ENCODE measurements at places on chromosomes 1 and 21. TPM values are rescaled to one million over a fixed set of nuclear protein-coding genes. Genes with fewer than 3 reads are reported as not detected.
A peak's percentile ranks its signal among the peaks of the same experiment; 100 is the strongest.

DNA sequence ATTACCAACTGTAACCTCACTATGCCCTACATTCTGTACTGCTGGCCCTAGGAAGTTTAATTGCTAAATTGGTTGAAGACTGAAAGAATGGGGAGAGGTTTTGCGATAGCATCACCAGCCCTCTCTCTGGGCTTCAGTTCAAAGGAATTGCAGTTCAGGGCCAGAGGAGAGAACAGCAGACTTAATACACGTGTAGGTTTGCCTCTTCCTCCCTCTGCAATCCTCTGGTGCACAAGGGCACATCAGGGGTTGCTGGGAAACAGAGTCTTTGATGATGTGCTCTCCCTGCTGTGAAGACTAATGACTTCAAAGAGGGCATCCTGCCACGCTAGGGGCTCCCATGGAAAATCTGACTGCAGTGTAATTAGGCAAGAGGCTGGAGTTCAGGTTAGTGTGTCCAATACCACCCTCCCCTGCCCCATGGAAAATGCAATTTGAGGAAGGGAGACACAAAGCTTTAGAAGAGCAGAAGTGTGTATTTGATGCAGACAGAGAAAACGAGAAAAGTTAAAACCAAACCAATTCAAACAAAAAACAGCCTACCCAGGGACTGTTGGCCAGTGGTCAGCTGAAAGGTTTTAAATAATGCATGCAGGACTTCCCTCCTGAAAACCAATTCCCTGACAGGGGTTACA lies 167.9 kb downstream of the ASTN1 start:
- peak; percentile 20 for DNase-seq

- DNase-seq: no peak
Observed at GRCh38 chr1:220956501-220957232, 77.4 kb downstream of the HLX start.

- peak; percentile 88 for DNase-seq
Observed at GRCh38 chr1:183416850-183417771, 1.1 kb downstream of the NMNAT2 start.

DNA sequence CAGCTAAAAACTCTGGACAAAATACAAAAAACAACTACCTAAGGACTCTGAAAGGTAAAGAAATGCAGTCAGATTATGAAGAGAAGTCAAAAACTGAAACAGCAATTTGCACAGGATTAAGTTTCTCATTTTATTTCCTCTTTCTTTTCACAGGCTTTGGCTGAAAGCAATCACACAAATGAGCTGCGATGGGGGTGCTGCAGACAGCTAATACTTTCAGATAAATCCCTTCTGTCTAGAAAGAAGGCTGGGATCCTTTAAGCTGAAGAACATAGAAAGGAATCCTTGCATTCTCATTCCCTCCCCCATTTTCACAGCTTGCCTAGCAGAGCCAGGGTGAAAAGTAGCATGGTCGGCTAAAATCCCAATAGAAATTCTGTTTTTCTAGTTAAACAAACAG lies 32.0 kb upstream of the PRDX6 start:
- no peak for DNase-seq

Gene BATF3
- 6.1 TPM for total RNA-seq

DNA sequence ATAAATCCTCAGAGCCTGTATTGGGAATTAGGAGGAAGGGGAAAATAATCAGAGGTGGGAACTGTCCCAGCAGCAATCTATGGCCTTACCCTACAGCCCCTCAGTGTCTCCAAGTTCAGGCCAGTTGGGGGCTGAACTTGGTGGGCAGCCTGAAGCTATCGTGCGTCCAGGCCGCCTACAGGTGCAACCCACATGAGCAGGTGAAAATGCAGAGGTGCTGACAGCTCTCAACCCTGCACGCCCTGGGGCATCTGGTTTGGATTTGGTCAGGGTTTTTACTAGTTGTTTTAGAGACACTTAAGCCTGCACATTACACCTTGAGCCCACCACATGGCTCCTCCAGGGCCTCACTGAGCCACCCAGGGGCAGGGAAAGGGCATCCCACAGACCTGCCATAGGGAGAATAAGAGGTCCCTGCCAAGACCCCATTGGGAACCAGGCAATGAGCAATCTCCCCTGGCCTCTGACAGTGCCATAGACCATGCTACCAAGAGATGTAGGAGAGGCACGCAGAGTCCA lies 209.5 kb downstream of the FOXD2 start:
- DNase-seq: no peak

DNA sequence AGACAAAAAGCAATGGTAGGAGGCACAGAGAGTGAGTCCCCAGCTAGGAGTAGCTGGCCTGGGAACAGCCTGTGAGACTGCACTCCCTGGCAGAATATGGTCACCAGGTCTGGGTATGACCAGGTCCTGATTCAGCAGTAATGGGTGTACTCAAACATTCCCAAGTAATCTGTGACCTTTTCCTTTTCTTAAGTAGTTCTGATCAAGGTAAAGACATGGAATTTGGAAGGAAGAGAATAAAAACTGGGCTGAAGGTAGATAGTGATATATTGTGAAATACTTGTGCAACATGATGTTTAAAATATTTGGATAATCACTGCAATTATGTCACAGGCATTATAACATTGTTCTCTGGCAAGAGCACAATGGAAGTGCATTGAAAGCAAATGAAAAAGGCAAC lies 147.2 kb upstream of the DPYD start:
- no peak for DNase-seq

DNA sequence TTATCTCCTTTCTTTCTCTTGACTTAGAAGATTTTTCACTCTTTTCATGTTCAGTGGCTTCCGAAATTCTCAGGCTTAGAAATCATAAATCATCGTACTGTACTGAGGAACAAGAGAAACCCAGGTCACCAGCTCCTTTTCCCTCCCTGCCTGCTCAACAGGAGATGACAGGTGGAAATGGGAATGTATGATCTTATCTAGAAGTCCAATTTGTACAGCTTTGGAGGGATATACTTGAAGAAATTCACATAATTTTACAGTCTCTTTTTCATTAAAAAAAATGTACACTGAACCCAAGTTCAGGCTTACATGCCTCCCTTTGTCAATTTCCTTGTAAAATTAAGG lies 11.7 kb downstream of the EVA1C start:
- DNase-seq: no peak

Gene DNAJC6
- 6.0 TPM for total RNA-seq

DNA sequence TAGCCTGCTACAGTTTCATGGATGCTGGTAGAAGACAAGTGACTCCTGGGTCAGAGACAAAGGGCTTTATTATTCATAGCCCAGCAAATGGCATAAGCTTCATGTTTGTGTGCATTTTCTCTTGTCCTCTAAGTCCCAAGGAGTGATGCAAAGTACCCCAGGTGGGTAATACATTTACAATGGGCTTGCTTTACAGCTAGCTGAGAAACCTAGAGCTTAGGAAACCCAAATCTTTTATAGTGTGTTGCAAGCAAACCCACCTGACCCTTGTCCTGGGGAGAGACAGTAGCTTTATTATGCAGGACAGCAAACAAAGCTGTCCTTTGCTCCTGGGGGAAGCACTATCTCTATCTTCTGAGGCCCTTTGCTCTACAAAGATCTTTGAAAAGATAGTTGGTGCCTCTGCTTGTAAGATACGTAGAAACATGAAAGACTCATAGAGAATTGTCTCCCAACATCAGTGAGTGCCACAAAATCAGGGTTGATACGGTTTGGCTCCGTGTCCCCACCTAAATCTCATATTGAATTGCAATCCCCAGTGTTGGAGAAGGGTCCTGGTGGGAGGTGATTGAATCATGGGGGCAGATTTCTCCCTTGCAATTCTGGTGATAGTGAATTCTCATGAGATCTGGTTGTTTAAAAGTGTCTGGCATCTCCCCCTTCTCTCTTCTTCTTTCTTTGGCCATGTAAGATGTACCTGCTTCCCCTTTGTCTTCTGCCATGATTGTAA lies 315.8 kb upstream of the USP24 start:
- DNase-seq: no peak

DNA sequence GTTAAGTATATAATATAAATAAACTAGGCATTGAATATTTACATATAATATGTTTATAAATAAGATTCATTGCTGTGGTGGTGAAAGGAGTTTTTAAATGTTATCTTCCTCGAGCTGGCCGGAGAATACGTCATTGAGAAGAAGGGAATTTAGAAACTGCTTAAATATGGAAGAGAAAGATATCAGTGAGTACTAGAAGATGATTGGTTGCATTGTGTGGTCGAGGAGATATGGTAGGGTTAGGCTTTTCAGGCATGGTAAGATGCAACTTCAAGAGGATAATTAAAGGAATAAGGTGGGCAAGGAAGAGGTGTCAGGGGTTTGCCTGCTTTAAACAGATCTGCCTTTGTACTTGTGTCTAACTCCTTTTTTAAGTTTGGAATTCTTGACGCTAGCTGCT lies 73.5 kb downstream of the RPS6KC1 start:
- DNase-seq: no peak

GRCh38 chr1:40836283-40836682 lies 25.9 kb downstream of the CITED4 start:
- DNase-seq: no peak

GRCh38 chr1:53653631-53654030 lies 85.3 kb downstream of the GLIS1 start:
- DNase-seq: no peak

Gene C8B
- 0.30 TPM for total RNA-seq

- no peak for DNase-seq
Observed at GRCh38 chr1:228206582-228207351, 1.1 kb upstream of the OBSCN start.

DNA sequence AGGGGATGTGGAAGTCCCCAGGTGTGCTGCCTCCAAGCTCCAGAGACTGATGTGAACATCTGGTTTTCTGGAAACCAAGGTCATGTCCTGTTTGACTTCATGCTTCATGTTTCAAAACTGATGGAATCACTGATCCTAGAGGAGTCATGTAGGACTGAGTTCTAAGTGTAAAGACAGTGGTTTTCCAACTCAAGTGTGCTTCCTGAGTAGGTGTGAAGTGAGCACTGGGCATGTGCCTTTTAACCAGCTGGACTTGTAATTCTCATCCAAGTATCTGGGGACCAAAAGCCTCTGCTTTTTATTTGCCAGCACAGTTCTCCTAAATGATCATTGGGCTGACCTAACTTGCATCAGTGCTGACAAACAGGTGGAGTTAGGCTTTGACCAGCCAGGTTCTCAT lies 36.9 kb downstream of the ABCA4 start:
- no peak for DNase-seq

All from WTC11 (cell line).